ENCODE measurements at places on chromosomes 16 and 17. TPM values are rescaled to one million over a fixed set of nuclear protein-coding genes. Genes with fewer than 3 reads are reported as not detected.

GRCh38 chr16:29805232-29806098 is 864 bp upstream of the MAZ start:
- peak; percentile 99 for DNase-seq
- peak overlapping the region; percentile 95 for H3K27ac ChIP-seq
- peak overlapping the region; percentile 80 for H3K4me3 ChIP-seq
- H3K36me3 ChIP-seq: peaks cover 5% of the 10 kb centered on the region

- no peaks in the 10 kb centered on the region for H3K36me3 ChIP-seq
- no peak for DNase-seq
- H3K27me3 ChIP-seq: no peaks in the 10 kb centered on the region
- no peaks in the 10 kb centered on the region for H3K4me1 ChIP-seq
- no peak overlapping the region for H3K27ac ChIP-seq
- no peak overlapping the region for H3K4me3 ChIP-seq
Observed at GRCh38 chr16:57007050-57007449, 17.7 kb downstream of the NLRC5 start.

DNA sequence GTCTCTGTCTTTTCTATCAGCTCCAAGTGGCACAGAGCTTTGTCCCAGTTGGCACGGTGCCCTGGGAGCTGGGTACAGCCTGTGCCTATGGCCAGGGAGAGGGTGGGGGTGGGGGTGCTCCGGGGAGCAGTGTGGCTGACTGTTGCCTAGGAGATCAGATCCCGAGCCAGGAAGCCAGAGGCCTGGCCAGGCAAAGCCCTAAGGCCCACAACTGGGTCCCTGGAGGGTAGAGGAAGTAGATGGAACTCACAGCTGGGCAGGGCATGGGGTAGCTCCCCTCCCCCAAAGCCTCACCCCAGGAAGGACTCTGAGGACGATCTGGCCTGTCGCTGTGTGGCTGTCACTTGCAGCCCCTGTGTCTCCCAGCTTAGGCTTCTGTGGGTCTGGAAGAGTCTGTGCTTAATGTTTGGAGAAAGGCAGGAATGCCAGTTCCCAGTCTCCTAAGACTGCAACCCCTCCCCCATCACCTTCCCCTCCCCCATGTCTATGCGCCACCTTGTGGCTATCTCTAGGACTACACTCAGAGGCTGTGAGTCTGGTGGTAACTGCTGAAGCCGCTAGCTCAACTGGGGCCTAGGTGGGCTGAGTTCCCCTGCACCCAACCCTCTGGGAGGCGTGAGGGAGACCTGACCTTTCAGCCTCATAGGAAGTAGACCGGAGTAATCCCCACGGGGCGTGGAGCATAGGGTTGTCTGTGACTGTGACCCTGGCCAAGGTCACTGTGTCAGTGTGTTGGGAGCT is 12.6 kb downstream of the THRA start:
- H3K27me3 ChIP-seq: no peaks in the 10 kb centered on the region
- peaks cover 3% of the 10 kb centered on the region for H3K4me1 ChIP-seq
- peak overlapping the region; percentile 97 for H3K27ac ChIP-seq
- peak; percentile 71 for DNase-seq
- peaks cover 4% of the 10 kb centered on the region for H3K36me3 ChIP-seq

GRCh38 chr17:8125154-8125946 is 1.4 kb upstream of the HES7 start:
- H3K4me1 ChIP-seq: peaks cover 3% of the 10 kb centered on the region
- no peaks in the 10 kb centered on the region for H3K36me3 ChIP-seq
- peak overlapping the region; percentile 80 for H3K4me3 ChIP-seq
- H3K27ac ChIP-seq: no peak overlapping the region

- no peaks in the 10 kb centered on the region for H3K4me1 ChIP-seq
- H3K27me3 ChIP-seq: no peaks in the 10 kb centered on the region
- no peak overlapping the region for H3K4me3 ChIP-seq
Observed at GRCh38 chr16:3909791-3910583, 29.5 kb upstream of the CREBBP start.

DNA sequence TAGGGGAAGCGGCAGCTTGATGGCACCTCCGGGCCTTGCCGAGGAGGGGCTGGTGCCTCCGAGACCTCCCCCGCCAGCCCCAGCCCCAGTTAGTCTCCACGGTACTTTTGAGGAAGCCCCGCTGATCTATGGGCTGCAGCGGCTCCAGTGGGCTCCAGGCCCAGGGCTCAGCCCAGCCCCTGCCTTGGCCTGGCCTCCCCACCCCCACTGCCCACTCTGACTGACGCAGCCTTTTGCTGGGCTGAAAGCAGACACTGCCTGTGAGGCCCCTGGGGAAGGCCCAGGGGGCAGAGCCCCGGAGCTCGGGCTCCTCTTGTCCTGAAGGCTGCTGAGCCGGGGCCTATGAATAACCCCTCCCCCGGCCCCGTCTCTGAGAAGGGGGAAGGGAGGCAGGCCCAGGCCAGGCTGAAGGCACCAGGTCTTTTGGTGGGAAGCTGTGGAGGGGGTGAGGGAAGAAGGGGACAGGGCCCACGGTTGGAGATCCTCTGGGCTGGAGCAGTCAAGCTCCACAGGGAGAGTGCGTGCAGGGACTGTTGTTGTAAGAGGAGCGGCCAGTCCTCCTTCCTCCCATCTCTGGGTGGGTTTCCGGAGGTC is 7.5 kb upstream of the SMTNL2 start:
- peak; percentile 90 for DNase-seq
- H3K27me3 ChIP-seq: no peaks in the 10 kb centered on the region
- H3K36me3 ChIP-seq: no peaks in the 10 kb centered on the region
- H3K4me1 ChIP-seq: peaks cover 23% of the 10 kb centered on the region

The ATP6V0C gene
- 520 TPM for polyA plus RNA-seq
